Keratinocyte (primary cell): ENCODE measurements at places on chromosomes 3 and 15. TPM values are rescaled to one million over a fixed set of nuclear protein-coding genes. Genes with fewer than 3 reads are reported as not detected.

The ITPKA gene
- 0.12 to 0.14 TPM in 2 of 3 replicates, not detected in the other for polyA plus RNA-seq

The RBP2 gene
- not detected in 3 replicates for polyA plus RNA-seq

The TMEM266 gene
- polyA plus RNA-seq: 0.02 to 0.35 TPM (median 0.03 TPM) in 3 replicates

The GNAT1 gene
- polyA plus RNA-seq: 0.05 to 0.12 TPM in 2 of 3 replicates, not detected in the other

The IGSF11 gene
- polyA plus RNA-seq: 0.25 to 0.85 TPM (median 0.68 TPM) in 3 replicates

The AP3B2 gene
- 0.25 to 0.41 TPM (median 0.31 TPM) in 3 replicates for polyA plus RNA-seq

The AMIGO3 gene
- polyA plus RNA-seq: 0.02 to 0.03 TPM in 2 of 3 replicates, not detected in the other

The MESP2 gene
- polyA plus RNA-seq: 0.16 to 0.39 TPM (median 0.22 TPM) in 3 replicates

The GUCA1C gene
- polyA plus RNA-seq: 0.15 to 0.26 TPM (median 0.26 TPM) in 3 replicates

The CCR8 gene
- not detected in 3 replicates for polyA plus RNA-seq

The KCNMB3 gene
- polyA plus RNA-seq: 0.31 to 1.00 TPM (median 0.32 TPM) in 3 replicates

The SLC12A1 gene
- not detected in 3 replicates for polyA plus RNA-seq

The ANKRD34C gene
- not detected in 3 replicates for polyA plus RNA-seq

The PPP1R14D gene
- not detected in 3 replicates for polyA plus RNA-seq

The PARP15 gene
- 0.25 to 0.33 TPM (median 0.33 TPM) in 3 replicates for polyA plus RNA-seq

The FANCD2OS gene
- not detected in 3 replicates for polyA plus RNA-seq

The DCLK3 gene
- polyA plus RNA-seq: not detected in 3 replicates

The PCOLCE2 gene
- polyA plus RNA-seq: 1.7 to 2.4 TPM (median 2.4 TPM) in 3 replicates

The GREM1 gene
- 0.02 to 0.04 TPM in 2 of 3 replicates, not detected in the other for polyA plus RNA-seq

The PLSCR5 gene
- not detected in 3 replicates for polyA plus RNA-seq

The LMCD1 gene
- polyA plus RNA-seq: 3.7 to 7.1 TPM (median 4.4 TPM) in 3 replicates

The PP2D1 gene
- not detected in 3 replicates for polyA plus RNA-seq

The LMAN1L gene
- polyA plus RNA-seq: not detected in 3 replicates

The LMOD3 gene
- not detected in 3 replicates for polyA plus RNA-seq

The XCR1 gene
- 0.01 to 0.26 TPM (median 0.02 TPM) in 3 replicates for polyA plus RNA-seq

The TYRO3 gene
- polyA plus RNA-seq: 7.1 to 13.5 TPM (median 9.0 TPM) in 3 replicates

The ECE2 gene
- polyA plus RNA-seq: not detected in 3 replicates

The CD86 gene
- polyA plus RNA-seq: 2.9 to 6.9 TPM (median 6.1 TPM) in 3 replicates

The NR2C2 gene
- polyA plus RNA-seq: 7.0 to 12.6 TPM (median 9.4 TPM) in 3 replicates

The CD96 gene
- 0.08 to 0.14 TPM (median 0.13 TPM) in 3 replicates for polyA plus RNA-seq

The TNFAIP8L3 gene
- polyA plus RNA-seq: 0.51 to 0.85 TPM (median 0.52 TPM) in 3 replicates

The SLC9C1 gene
- polyA plus RNA-seq: not detected in 3 replicates

The HRH1 gene
- 10.0 to 15.1 TPM (median 13.9 TPM) in 3 replicates for polyA plus RNA-seq

The CYP1A2 gene
- 0.04 to 0.09 TPM in 2 of 3 replicates, not detected in the other for polyA plus RNA-seq
